ENCODE measurements at places on chromosomes 4 and X.
A peak's percentile ranks its signal among the peaks of the same experiment; 100 is the strongest.

DNA sequence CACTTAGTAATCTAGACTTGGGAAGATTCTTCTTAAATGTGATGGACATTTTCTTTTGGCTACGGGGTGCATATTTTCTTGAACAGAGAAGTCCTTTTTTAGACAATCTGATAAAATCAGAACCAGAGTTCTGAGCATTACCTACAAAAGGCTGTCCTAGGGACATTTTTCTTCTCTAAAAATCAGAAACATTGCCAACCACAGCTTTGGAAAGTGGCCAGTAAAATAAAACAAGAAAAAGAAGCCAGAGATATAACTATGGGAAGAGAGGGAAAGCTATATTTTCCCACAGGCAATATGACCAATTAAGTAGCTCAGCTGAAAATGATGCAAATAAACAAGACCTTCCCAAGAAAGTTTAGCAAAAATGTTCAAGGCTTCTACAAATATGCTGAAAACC lies 55.9 kb downstream of the MXRA5 start:
- no peak for DNase-seq

DNA sequence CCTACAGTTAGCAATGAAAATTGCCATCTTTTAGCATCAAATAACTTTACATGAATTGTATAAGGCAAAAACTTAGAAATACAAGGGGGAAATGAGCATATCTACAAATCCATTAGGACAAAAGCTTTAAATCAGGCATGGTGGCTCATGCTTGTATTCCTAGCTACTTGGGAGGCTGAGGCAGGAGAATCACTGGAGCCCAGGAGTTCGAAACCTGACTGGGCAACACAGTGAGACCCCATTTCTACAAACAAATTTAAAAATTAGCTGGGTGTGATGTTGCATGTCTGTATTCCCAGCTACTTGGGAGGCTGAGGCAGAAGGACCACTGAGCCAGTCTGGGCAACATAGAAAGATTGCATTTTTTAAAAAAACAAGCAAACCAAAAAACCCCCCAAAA lies 61.3 kb downstream of the EIF4E start:
- no peak for DNase-seq

- DNase-seq: no peak
Measured at GRCh38 chr4:173821036-173821435, 291.0 kb upstream of the HAND2 start.

DNA sequence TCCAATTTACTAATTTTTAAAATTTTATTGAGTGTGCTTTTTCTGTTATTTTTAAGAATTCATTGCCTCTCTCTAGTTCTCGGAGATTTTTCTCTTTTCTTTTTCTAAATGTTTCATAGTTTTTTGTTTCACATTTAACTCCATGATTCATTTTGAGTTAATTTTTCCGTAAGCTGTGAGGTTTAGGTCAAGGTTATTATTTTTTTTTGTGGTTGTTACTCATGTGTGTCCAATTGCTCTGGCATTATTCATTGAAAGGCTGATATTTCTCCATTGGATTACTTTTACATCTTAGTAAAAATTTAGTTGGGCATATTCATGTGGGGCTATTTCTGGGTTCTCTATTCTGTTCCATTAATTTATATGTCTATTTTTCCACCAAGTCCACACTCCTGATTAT lies 220.8 kb downstream of the MID1IP1 start:
- no peak for DNase-seq

- DNase-seq: no peak
Measured at GRCh38 chrX:108582151-108582550, 142.5 kb downstream of the COL4A5 start.

- DNase-seq: no peak
Measured at GRCh38 chrX:140563893-140564292, 59.0 kb upstream of the SOX3 start.

DNA sequence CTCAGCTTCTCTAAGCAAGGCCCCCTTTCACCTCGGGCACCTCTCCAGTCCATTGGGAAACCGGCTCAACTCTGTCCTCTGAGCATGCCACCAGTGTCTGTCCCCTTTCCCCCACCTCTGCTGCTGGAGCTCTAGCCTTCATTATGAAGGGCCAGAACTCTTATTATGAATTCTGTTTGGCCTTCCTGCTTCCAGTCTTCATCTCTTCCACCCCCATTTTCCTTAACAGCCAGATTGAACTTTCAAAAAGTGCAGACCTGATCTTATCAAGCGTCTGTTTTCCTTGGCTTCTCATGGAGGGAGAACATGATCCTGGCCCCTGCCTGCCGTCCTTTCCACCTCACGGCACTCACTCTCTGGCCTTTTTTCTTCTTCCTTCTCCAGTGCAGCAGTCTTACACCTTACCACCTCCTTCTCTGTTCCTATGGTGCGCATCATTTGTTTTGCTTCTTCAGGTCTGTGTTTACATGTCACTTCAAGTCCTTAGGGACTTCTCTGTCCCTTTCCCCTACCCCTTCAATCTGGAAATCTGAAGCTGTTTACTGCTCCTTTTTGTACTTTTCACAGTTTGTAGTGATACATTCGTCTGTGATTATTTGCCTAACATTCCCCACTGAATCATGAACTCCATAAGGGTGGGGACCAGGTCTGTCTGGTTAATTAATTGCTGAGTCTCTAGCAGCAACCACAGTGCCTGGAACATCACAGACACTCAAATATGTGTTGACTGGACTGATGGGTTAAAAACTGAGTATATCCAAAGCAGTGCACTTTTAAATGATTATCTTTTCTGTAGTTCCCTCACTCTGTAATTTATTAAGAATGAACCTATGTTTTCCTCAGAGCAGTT lies 55.8 kb downstream of the FNIP2 start:
- DNase-seq: no peak

- no peak for DNase-seq
Measured at GRCh38 chrX:48045410-48046311, 25.8 kb downstream of the ZNF630 start.

DNA sequence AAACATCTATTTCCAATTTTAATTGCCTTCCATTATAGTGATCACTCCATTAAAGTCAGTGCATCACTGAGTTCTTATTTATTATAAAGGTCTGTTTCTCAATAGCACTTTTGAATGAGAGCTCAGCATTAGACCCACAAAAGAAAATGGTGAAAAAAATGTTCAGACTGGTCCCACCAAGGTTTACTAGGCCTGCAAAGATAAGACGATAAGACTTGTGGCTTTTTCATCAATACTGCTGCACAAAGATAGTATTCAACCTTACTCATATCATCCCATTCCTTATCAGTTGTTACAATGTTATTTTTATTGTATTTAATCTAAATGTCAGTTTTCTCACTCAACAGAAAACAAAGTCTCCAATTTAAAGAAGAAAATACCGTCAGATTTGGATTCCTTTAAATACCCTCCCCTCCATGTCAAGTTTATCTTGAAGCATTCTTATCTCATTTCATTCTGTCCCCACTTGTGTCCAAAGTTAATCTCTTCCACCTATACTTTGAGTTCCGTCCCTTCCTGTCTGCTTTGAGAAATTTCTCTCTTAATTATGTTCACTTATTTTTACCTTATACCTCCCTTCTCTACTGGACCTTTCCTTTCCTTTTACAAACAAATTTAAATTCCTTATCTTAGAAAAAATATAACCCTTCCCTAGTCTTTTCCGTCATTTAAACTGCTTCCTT lies 140.0 kb downstream of the GASK1B start:
- DNase-seq: no peak

GRCh38 chr4:107897823-107898222 lies 33.5 kb upstream of the CYP2U1 start:
- no peak for DNase-seq

DNA sequence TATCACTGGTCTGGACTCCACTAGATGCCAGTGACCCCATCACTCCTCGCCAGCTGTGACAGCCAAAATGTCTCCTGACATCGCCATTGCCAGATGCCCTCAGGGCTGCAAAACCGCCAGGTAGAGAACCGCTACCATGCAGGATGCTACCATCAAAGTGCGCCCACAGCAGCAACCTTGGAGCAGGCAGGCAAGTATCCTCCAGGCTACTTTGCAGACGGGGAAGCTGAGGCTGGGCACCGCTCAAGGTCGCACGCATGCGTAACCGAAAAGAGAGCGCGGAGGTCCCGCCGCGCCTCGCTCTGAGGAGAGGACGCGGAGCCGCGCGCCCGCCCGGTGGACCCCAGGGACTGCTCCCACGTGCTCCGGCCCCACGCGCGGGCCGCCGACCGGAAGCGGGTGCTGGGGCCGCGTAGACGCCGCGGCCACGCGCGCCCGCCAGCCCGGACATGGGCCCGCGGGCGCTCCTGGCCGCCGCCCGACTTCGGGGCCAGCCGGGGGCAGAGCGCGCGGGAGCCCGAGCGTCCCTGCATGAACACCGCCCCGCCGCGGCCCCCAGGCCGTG lies at the start of gene STS:
Gene STS, plus strand, starts transcription at position 300 of the 565 bp plus-strand sequence. CDS start 105,488 bp downstream, outside the sequence.
- peak; percentile 65 for DNase-seq

DNA sequence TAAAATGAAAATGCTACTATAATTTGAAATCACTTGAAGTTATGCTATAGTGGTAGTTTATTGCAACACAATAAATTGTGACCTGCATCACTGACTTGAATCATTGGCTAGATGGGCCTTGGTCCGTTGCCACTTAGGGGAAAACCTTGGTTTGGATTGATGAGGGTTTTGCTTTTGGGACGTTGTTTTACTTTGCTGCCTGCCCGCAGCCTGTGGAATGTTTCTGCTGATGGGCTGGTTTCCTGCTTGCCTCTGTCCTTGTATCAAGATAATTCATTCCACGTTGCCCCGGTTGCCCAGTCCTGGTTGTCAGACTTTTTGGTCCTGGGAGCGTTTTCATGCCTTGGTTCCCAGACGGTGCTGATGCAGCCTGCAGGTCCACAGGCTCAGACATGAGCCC lies 18.3 kb downstream of the HADH start:
- no peak for DNase-seq

GRCh38 chr4:15250021-15250441 lies 177.8 kb upstream of the C1QTNF7 start:
- DNase-seq: no peak

DNA sequence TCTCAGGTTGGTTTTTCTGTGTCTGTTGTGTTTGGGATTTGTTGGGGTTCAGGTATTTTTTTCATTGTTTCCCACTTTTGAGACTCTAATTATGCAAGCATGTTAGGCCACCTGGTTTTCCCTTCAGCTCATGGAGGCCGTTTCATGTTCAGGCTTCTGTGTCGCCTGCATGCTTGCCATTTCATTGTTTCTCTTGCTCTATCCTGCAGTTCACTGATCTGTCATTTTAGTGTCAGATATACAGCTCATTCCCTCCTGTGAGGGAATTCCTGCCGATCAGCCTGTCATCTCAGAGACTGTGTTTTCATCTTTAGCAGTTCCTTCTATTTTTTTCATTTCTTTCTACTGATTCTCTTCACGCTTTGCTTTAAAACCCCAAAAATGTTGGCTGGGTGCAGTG lies 49.4 kb upstream of the HGFAC start:
- no peak for DNase-seq

- DNase-seq: peak; percentile 37
Measured at GRCh38 chr4:17347445-17347844, 164.4 kb downstream of the QDPR start.

DNA sequence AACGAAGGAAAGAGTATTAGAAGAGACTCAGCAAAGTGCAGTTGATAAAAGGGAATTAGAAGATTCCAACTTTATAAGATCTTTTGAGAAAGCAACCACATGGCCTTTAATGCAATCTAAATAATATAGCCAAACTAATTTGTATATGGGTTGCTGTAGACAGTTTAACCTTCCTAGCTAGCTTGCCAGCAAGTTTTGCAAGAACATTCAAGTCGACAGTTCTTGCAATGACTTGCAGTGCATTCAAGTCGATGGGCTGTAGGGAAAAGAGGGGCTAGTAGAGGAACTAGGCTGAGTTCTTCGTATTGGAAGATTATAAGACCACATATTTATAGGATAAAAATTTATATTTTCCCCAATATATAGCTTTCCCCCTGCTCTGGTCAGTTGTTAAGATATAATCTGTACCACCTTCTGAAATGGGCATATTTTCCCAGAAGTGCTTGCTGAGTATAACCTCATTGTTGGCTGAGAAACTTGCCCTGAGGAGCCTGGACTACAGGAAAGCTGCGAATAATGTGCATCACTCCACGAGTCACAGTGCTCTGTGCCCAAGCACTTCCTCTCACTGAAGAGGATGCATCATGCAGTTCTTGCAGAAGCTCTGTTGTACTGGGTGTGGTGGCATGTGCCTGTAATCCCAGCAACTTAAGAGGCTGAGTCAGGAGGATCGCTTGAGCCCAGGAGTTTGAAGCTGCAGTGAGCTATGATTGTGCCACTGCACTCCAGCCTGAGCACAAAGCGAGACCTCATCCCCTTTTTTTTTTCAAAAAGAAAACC lies 56.7 kb downstream of the DOCK11 start:
- DNase-seq: no peak

GRCh38 chr4:173485164-173485563 lies 44.9 kb downstream of the HAND2 start:
- no peak for DNase-seq

DNA sequence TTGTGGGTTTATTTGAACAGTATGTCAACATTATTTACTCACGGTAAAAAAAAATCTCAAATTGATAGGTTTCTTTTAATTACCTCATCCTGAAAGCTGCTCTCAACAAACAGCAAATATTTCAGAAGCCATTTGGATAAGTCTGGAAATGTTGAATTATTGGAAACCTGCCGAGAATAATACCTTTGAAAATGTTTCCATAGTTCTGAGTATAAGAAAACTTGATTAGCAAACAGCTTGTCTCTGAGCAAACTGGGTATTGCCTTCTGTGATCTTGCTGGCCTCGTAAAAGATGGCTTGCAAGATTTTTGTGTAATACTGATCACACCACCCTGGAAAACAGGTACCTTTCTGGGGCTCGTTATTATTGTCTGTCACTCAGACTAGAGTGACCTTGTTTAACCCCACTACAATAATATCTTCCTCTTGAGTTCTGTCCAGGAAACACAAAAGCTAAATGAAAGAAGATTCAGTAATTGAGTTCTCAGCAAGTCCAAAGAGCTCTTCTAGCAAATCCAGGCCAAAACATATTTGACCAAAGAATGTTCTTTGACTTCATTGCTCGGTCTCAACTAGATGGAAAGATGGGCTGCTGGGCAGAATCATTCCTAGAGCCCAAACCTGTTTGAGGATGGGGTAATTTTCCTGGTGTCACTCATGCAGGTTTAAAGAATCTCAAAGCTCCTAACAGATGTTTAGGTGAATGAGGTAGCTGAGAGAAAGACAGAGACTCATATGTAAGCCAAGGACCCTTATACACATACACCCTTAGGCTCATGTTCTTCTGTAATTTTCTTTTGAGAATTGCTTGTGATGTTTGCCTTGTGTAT lies 255.6 kb upstream of the JADE1 start:
- DNase-seq: no peak

DNA sequence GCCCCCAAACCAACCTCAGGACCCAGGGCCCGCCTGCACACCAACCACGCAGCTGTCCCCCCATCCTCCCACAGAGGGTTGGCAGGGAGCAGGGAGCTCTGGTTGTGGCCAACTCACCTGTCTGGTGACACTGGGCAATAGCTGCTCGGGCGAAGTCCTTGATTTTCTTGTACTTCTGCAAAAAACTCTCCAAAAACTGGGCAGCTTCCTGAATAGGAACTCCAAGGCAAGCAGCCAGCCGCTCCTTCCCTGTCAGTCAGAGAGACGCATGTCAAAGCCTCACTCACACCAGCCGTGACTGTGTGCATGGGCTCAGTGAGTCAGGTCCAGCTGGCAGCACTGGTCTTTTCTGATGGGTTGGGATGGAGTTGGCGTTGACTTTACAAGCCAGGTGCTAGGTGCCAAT lies 26.4 kb downstream of the NAT8L start:
- peak; percentile 14 for DNase-seq

GRCh38 chr4:151420250-151420807 lies 11.4 kb downstream of the FHIP1A start:
- DNase-seq: no peak
